Hindlimb muscle (tissue), 1 donor: ENCODE measurements at places on chromosomes 12 and 14. TPM values are rescaled to one million over a fixed set of nuclear protein-coding genes. Genes with fewer than 3 reads are reported as not detected.

The PEX5 gene
- polyA plus RNA-seq, result 38.2 TPM

GRCh38 chr14:89957791-89958190 lies 2.1 kb downstream of the TDP1 start:
- no peak for DNase-seq

The APOF gene
- polyA plus RNA-seq, result not detected

DNA sequence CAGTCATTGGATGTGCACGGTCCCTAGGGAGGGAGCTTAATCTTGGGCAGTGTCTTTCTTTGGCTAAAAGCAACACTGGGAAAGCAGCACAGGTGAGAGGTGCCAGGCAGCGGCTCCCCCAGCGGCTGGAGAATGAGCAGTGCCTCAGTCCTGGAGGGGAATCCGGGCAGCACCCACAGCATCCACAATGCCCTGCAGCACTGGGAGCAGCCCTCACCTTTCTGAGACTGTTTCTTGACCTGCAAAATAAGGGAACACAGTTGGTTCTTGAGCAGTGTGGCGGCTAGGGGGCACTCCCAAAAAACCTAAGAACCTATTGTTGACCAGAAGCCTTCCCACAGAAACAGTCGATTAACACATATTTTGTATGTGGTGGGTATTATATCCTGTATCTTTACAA lies 75.8 kb downstream of the SINHCAF start:
- no peak for DNase-seq

DNA sequence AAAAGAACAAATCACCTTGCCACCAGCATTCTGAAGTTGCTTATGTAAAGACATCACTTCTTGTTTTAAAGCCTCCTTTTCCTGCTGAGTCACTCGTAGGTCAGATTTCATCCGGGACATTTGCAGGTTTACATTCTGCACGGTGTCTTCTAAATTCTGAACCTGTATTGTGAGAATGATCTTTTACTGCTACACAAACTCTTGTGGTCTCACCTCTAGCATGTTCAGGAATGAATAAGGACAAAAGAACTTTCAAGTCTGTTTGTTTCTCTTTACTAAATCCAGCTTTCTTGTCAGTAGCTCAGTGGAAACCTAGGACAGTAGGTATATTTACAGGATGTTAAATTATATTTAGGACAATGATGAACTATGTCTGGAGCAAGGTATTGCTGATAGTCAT lies 73.5 kb upstream of the SAV1 start:
- DNase-seq, result no peak

GRCh38 chr12:112985642-112986290 lies 7.4 kb downstream of the OAS2 start:
- DNase-seq, result no peak

The CFAP54 gene
- 0.44 TPM for polyA plus RNA-seq

- no peak for DNase-seq
Observed at GRCh38 chr14:55850825-55851241, 267.4 kb upstream of the PELI2 start.

The CNOT2 gene
- polyA plus RNA-seq, result 75.1 TPM

GRCh38 chr14:55241673-55242072 lies 29.5 kb upstream of the FBXO34 start:
- DNase-seq, result no peak

DNA sequence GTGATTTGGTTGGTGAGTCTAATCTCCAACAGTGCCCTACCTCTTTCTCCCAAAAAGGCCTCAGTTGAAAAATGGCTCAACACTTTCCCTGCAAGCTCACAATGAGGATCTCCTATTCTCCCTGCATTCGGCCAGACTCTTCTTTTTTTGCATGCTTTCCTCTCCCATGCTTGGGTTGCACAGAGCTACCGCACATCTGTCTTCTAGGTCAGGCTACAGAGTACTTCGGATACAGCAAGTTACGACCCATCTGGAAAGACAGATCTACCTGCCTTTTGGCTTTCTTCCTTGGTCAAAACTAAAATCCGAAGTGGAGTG lies 305 bp upstream of the SLC16A7 start:
- no peak for DNase-seq
